Germinal center (tissue), 1 donor: ENCODE measurements at places on chromosomes 5 and 9.

GRCh38 chr5:143376911-143377813 lies 26.3 kb downstream of the NR3C1 start:
- DNase-seq = no peak

DNA sequence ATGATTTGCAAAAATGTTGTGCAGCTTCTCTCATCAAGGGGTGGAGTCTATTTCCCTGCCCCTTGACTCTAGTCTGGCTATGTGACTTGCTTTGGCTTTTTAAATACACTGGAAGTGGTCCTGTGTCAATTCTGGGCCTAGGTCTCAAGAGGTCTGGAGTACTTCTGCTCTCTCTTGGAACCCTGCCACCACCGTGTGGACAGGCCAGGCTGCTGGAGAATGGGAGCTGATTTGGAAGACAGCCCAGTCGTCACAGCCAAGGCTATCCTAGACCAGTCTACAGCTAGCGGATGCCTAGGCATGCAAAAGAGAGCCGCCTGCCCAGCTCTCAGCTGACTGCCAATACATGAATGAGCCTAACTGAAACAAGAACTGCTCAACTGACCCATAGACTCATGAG lies 56.7 kb upstream of the CLINT1 start:
- no peak for DNase-seq

GRCh38 chr5:68463606-68464005 lies 248.1 kb downstream of the PIK3R1 start:
- no peak for DNase-seq

DNA sequence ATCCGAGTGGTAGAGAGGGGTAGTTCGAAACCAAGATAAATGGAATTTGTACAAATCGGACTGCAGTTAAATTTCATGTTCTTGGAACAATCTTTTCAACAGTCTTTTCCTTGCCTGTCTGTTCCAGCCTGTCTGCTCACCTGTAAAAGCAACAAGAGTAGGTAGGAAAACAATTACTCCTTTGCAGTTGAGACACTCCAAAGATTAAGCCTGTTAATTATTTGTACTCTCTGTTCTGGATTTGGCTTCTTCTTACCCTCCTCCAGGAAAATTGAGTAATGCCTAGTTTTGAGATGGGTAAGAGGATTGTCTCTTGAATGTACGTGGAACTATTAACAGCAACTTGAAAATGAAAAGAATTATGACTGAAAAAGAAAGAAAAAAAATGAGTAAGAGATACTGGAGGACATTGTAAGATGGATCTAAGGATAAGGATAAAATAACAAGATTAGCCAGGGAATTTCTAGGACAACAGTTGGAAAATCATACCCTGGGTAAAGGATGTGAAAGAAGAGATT lies 24.3 kb downstream of the SPAAR start:
- no peak for DNase-seq
